ENCODE measurements at places on chromosomes 3 and 15.
A peak's percentile ranks its signal among the peaks of the same experiment; 100 is the strongest.

- DNase-seq, result no peak
These were observed 1445.6 kb downstream of the SI start for GRCh38 chr3:163632722-163633121.

- DNase-seq, result peak; percentile 94
These were observed 32.8 kb upstream of the MFSD1 start for GRCh38 chr3:158768881-158769543.

- DNase-seq, result no peak
These were observed 903.1 kb downstream of the NSUN3 start for GRCh38 chr3:94965867-94966475.

DNA sequence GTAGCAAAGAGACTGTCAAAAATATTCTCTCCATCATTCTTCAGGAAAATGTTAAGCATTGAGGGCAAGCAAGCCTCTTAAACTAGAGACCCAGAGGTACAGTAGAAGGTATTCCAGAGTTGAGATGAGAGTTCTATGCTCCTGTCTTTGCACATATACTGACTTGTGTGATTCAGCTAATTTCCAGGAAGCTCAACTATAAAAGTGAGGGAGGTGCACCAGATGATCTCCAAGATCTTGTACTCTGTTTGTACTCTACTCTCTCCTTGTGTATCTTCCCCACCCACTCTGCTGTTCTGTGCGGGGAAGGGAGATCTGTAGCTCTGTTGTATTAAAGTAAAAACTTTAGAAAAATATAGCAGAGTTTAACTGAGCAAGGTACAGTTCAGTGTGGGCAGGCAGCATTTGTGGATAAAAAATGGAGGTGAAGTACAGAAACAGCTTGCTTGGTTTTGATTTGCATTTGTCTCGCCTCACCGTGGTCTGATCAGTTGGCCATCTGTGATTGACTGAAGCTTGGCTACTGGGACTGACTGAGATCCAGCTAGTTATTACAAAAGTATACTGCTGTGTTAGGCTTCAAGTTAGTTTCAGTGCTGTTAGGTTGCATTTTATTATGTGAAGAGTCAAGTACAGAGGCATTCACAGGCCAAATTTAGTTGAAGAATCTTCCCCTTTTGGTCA is 463.1 kb upstream of the GOLIM4 start:
- no peak for DNase-seq

DNA sequence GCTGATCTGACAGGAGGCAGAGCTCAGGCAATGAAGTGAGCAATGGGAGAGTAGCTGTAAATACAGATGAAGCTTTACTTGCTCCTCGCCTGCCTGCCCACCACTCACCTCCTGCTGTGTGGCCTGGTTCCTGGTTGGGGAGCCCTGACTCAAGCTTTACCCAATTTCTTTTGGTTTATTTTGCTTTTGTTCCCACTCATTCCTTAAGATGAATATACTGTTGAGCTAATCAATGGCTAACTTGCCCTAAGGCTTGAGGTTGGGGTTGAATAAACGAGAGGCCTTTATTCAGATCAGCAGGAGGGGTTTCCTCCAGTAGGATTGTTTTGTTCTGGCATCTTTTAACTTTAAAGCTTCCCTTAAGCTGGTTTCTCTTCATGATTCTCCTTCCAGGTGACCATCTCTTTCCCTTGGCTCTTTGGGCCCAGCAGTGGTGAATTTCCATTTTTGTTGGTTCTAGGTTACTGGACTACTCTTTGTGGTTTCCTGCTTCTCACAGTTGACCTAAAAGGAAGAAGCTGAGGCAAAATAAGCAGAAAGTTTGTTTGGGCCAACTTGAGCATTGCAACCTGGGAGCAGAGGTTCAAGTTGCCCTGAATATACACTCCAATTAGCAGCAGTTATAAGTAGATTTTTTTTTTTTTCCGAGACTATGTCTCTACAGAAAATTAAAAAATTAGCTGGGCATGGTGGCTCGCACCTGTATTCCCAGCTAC is 44.4 kb downstream of the STARD9 start:
- no peak for DNase-seq

- DNase-seq, result no peak
These were observed 405.0 kb downstream of the RAP2B start for GRCh38 chr3:153567011-153567410.
